IMR-90 (cell line): ENCODE measurements at places on chromosomes 5 and 9.
A peak's percentile ranks its signal among the peaks of the same experiment; 100 is the strongest.

GRCh38 chr5:2866662-2867372 lies 115.3 kb upstream of the IRX2 start:
- no peak overlapping the region for H3K27ac ChIP-seq
- H3K4me1 ChIP-seq, result no peaks in the 10 kb centered on the region
- H3K4me3 ChIP-seq, result no peak overlapping the region
- H3K36me3 ChIP-seq, result no peaks in the 10 kb centered on the region
- no peaks in the 10 kb centered on the region for H3K27me3 ChIP-seq

DNA sequence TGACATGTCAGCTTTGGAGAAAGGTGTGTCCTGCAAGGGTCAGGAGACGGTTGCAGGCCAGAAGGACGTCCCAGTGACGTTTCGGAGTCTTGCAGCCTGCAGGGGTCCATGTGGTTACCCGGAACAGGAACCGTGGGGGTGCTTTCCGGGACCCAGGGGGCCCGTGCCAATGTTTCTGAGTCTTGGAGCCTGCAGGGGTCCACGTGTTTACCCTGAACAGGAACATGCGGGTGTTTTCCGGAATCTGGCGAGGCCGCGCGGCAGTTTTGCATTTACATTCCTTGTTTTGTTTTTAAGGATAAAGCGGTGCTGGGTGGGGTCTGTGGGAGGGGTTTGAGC lies 30.6 kb downstream of the NKD2 start:
- no peak overlapping the region for H3K4me3 ChIP-seq
- H3K4me1 ChIP-seq, result no peaks in the 10 kb centered on the region
- DNase-seq, result no peak
- H3K27ac ChIP-seq, result no peak overlapping the region
- no peaks in the 10 kb centered on the region for H3K27me3 ChIP-seq

- no peak for DNase-seq
- H3K4me3 ChIP-seq, result no peak overlapping the region
- H3K27ac ChIP-seq, result no peak overlapping the region
- H3K4me1 ChIP-seq, result no peaks in the 10 kb centered on the region
- H3K36me3 ChIP-seq, result peaks cover 4% of the 10 kb centered on the region; the same call in 1 of the 2 replicates
- H3K27me3 ChIP-seq, result no peaks in the 10 kb centered on the region
These were observed 330.8 kb downstream of the KDM4C start for GRCh38 chr9:7088611-7089010.

DNA sequence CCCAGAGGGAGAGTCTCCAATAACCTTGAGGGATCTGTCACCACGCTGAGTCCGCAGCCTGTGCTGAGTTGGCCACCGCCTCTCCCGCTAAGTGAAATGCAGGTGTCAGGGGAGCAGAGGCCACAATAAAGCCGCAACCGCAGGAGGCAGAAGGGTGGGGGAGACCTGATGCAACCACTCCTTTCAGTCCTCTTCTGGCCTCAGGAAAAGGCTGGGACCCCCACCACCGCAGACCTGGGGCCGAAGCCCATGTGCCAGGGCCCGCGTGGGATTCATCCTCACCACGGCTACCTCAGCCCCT lies 576 bp downstream of the MAP1B start:
- H3K27me3 ChIP-seq, result no peaks in the 10 kb centered on the region
- H3K4me1 ChIP-seq, result peaks cover 12% of the 10 kb centered on the region
- DNase-seq, result no peak
- peaks cover 2% of the 10 kb centered on the region; the same call in 1 of the 2 replicates for H3K36me3 ChIP-seq
- peak overlapping the region; percentile 77 for H3K27ac ChIP-seq
- peak overlapping the region; percentile 97 for H3K4me3 ChIP-seq

GRCh38 chr9:114112778-114113584 lies 13.9 kb upstream of the KIF12 start:
- peak; percentile 75 for DNase-seq
- no peaks in the 10 kb centered on the region for H3K36me3 ChIP-seq
- peaks cover 24% of the 10 kb centered on the region for H3K27me3 ChIP-seq
- H3K4me1 ChIP-seq, result peaks cover 9% of the 10 kb centered on the region

- H3K27me3 ChIP-seq, result no peaks in the 10 kb centered on the region
- H3K4me3 ChIP-seq, result no peak overlapping the region
- no peak for DNase-seq
These were observed 16.9 kb upstream of the ERAP2 start for GRCh38 chr5:96859375-96859774.

- no peaks in the 10 kb centered on the region for H3K36me3 ChIP-seq
- peaks cover 7% of the 10 kb centered on the region for H3K27me3 ChIP-seq
- H3K4me1 ChIP-seq, result no peaks in the 10 kb centered on the region
- H3K4me3 ChIP-seq, result no peak overlapping the region
These were observed 18.8 kb upstream of the OR2S2 start for GRCh38 chr9:35976726-35977125.

DNA sequence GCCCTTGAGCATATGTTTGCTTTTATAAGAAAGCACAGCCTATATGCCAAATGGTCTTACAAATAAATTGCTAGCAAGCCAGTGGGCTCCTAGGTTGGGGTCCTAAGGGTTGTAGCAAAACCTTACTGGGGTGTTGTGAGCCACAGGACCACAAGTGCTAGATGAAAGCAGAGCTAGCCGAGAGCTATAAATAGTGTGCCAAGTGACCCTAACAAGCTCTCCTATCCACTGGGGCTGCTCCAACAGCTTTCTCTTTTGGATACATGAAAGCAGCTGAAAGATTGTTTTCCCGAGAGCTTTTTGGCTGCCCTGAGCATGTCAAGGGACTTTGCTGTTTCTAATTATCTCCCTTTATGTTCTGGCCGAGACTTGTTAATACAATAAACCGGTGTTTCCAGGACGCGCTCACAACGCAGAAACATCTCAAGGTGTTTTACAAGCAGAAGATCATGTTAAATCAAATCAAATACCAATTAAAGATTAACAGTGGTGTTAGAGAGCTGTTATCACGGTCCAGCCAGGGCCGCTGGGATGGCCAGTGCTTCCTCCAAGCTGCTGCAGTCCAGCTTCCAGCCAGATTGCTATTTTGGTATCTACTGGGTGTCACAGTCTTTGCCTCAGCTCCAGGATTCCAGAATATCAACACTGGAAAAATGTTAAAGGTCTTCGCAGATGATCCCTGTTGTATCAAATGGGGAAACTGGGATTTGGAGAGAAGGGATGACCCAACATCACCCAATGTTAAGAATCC lies 351.0 kb downstream of the ASTN2 start:
- no peak overlapping the region for H3K27ac ChIP-seq
- no peaks in the 10 kb centered on the region for H3K27me3 ChIP-seq
- H3K4me1 ChIP-seq, result no peaks in the 10 kb centered on the region

- H3K27ac ChIP-seq, result peak overlapping the region; percentile 91
- peak overlapping the region; percentile 83 for H3K4me3 ChIP-seq
- DNase-seq, result no peak
These were observed 1.8 kb downstream of the RPL12 start for GRCh38 chr9:127449332-127449966.

DNA sequence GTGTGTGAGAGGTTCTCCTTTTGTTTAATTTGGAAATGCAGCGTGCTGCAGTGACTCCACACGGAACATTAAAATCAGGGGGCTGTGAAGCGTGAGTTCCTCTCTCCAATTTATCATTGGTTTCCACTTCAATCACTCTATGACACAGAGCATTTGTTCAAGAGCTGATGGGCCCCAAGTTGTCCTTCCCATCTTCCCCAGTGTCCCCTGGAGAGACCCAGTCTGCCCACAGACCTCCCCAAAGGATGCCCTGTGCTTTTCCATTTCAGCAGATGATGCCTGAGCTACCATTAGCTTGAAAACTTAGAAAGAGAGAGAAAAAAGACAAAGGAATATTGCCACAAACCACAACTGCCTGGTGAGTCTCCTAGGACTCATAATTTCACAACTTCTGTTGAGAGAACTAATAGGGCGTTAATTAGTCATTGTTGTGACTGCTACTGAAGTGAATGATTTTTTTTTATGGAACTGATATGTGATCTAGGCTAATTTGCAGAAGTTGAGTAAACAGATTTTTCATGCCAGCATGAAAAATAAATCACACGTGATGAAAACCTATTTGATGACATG lies 772.7 kb downstream of the SEMA5A start:
- peaks cover 7% of the 10 kb centered on the region for H3K4me1 ChIP-seq
- H3K36me3 ChIP-seq, result no peaks in the 10 kb centered on the region
- no peaks in the 10 kb centered on the region for H3K27me3 ChIP-seq
- no peak for DNase-seq
- H3K27ac ChIP-seq, result no peak overlapping the region

GRCh38 chr5:65329266-65329665 lies 152.5 kb downstream of the ADAMTS6 start:
- no peaks in the 10 kb centered on the region for H3K27me3 ChIP-seq
- H3K27ac ChIP-seq, result no peak overlapping the region
- peaks cover 7% of the 10 kb centered on the region for H3K4me1 ChIP-seq
- H3K4me3 ChIP-seq, result no peak overlapping the region
- DNase-seq, result peak; percentile 41
- H3K36me3 ChIP-seq, result peaks cover 2% of the 10 kb centered on the region; the same call in 1 of the 2 replicates
